Inflammatory macrophage treated with lipopolysaccharide for 1 hour (primary cell): ENCODE measurements at places on chromosomes 5 and 9.

- DNase-seq, result no peak
Measured at GRCh38 chr9:126723807-126724172, 81.0 kb upstream of the ZBTB43 start.

DNA sequence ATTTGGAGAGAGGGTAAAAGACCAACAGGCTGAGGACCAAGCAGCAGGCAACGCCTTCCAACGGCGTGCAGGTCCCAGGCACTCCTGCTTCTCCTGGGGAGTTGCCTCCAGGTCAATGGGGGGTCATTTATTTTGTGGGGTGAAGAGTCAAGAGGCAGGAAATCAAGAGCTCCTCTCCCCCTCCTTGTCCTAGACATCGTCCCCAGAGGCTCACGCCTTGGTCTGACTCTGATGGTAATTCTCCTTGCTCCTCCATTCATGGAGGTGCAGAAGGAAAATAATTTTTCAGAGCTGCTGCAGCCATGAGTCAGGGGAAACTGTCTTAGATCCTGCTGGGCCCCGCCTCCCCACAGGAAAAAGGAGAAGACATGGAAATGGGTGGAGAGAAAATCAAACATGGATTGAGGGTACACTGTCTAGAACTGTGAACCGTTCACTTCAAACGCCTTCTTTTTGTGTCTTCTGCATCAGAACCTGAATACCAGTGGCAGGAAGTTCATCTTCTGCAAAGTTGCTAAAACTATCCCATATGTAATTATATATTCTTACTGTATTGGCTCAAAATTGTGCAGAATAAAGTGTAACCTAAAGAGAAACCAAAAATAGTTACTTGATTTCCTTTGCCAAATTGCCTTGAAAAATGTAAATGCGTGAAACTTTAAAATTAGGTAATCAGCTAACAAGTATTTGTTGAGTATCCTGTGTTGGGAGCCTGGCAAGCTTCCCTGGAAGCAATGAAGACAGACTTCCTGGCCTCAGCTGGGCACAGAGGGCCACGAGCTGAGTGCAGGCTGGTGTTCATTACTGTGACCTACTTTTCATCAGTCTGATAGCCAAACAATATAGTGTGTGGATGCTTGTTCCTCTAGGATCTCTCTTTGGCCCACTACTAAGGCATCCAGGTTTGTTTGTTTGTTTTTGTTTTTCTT lies 142.0 kb downstream of the CMYA5 start:
- DNase-seq, result no peak

GRCh38 chr9:105881654-105882349 lies 187.5 kb downstream of the TMEM38B start:
- DNase-seq, result peak; percentile 81

DNA sequence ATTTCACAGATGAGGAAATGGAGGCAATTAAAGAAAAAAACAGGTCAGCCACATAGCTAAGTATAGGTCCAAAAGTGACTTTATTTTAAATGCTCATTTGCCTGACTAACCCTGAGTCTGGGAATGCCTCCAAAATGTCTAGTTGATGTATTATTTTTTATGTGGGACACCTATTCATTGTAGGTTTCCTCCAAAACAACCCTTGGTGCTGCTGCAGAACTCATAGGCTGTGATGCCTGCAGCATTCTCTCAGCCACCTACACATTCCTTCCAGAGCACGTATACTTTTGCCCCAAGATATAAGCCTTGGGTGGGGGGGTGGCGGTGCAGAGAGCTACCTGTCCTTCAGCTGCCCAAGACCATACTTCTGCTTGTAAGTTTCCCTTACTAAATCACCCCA lies 77.4 kb downstream of the MSX2 start:
- no peak for DNase-seq

DNA sequence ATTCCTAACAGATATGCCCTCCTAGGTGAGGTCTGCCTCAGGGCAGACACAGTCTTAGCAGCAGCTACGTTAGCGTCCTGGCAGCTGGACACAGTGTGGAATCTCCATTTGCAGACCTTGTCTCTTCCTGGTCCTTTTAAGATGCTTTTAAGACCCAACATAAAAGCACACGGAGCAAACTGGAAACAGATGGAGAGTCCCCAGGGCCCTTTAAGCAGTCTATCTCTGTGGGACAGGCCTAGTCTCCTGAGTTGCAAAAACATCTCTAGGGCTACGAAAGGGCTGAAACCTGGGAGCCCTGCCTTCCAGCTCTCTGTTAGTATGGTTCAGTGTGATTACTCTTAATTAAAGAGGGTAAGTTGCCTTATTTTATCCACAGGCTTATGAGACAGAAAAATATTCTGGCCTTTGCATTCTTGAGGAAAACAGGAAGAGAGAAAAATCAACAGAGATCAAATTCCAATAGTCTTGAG lies 66.0 kb upstream of the GNA14 start:
- no peak for DNase-seq

DNA sequence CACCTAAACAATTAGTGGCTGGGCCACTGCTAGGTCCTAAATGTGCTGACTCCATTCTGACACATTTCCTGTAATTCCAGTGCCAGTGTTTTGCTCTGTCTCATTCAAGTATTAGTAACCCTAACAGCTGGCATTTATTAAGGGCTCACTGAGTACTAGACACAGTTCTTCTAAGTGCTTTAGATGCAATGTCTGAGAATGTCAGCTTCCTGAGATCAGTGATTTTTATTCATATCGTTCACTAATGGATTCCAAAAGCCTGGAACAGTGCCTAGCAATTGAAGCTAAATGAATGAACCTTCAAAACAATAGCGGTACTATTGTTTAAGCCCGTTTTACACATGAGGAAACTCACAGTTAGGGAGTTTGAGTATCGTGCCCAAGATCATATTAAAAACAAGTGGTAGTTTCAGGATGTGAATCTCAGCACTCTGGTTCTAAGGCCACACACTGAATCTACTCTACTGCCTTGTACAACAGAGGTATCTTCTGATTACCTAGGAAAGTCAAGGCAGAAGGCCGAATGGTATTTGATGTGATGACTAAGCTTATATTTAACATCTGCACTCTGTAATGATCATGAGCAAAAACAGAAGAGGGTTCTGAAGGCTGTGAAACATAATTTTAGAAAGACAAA lies 304.0 kb downstream of the PJA2 start:
- DNase-seq, result no peak

DNA sequence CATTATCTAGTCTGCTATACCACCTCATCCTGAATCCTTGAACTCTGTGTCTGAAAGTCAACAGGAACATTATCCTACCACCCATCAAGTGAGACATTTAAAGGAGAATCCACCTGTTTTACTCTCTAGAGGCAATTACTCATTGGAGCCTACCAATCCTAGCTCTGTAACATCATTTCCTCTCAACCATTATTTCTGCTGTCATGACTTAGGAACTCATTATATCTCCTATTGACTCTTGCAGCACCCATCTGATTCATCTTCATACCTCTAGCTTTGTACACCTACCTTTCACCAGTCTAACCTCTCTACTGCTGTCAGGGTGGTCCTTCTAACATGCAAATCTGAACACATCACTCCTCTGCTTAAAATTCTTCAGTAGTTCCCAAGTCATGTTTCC lies 481.5 kb downstream of the NFIB start:
- no peak for DNase-seq

DNA sequence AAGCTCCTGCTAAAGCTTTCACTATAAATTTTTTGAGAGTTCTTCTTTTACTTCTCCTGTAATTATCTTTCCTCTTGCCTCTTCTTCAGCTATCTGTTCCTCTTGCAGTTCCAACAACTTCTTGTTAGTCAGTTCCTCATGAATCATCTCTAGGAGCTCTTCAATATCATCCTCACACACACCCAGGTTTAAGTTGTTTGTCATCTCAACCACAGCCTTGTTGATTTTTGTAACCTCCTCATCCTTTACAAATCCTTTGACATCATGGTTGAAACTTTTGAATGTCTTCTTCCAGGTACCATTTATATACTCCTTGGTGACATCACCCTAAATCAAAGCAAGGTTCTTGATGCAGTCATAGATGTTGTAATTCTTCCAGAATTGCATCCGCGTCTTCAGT lies 106.3 kb upstream of the MAMDC2 start:
- DNase-seq, result peak; percentile 20

GRCh38 chr5:145945620-145946111 lies 9.3 kb downstream of the SH3RF2 start:
- no peak for DNase-seq

DNA sequence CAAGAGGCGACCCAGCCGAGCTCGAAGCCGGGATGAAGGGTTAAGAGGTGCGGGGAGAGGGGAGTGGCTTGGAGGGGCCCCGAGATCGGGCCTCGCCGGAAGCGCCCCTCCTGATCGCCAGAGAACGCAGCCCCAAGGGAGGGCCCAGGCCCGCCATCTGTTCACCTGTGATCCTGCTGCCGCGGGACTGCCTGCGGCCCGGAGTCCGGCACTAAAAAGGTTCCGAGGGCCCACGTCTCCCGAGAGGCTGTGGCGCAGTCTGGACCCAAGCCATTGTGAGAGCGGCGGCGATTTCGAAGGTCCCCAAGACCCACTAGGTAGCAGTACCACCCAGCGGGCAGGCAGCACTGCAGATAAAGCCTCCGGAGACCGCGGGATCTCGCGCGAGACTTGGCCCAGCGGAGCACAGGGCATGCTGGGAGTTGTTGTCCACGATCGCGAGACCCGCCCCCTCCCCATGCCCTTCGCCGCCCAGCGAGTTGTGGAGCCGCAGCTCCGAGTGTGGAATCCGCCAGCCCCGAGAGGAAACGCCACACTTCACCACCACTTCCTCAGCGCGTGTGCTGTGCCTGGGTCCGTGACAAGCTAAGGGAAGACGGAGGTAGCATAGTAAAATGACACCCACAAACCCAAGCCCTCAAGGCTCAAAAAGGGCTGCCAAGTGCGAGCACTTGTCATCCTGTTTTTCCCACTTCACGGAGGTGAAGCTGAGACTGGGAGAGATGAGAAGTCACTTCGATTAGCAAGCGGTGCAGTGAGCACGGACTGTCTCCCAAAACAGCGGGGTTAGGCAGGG lies at the start of gene KIAA1191:
KIAA1191 (minus strand) TSS at position 328 of the 796 bp plus-strand sequence. CDS start 2,256 bp downstream, outside the sequence.
- peak; percentile 90 for DNase-seq

GRCh38 chr5:37816331-37816730 lies 23.5 kb downstream of the GDNF start:
- DNase-seq, result no peak

DNA sequence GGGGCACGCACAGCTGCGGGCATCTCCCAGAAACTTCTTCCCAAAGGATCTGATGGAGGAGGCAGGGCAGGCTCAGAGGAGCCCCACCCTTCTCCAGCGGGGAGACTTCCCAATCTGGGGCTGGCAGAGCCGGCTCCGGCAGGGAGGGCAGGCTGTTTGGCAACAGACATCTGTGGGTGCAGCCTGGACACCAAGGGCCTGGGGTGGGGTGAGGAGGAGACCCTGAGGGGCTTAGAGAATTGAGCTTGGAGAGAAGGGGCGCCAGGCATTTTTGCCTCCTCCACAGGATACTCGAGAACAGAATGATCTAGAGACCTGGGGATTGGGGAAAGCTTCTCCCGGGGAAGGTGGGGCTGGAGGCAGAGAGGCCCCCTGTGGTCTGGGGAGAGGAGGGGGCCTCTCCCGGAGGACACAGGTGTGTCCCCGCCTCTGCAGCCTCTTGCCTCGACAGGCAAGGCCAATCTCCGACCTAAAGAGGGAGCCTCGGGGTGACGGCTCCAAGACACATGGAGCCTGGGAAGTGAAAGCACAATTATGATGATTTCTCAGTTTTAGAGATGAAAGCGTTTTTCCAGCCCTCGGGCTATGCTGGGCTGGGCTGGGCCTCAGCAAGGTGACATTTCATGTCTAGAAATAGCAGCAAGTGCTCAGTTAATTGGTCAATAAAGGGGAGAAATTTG lies 8.4 kb downstream of the LHX3 start:
- DNase-seq, result no peak

DNA sequence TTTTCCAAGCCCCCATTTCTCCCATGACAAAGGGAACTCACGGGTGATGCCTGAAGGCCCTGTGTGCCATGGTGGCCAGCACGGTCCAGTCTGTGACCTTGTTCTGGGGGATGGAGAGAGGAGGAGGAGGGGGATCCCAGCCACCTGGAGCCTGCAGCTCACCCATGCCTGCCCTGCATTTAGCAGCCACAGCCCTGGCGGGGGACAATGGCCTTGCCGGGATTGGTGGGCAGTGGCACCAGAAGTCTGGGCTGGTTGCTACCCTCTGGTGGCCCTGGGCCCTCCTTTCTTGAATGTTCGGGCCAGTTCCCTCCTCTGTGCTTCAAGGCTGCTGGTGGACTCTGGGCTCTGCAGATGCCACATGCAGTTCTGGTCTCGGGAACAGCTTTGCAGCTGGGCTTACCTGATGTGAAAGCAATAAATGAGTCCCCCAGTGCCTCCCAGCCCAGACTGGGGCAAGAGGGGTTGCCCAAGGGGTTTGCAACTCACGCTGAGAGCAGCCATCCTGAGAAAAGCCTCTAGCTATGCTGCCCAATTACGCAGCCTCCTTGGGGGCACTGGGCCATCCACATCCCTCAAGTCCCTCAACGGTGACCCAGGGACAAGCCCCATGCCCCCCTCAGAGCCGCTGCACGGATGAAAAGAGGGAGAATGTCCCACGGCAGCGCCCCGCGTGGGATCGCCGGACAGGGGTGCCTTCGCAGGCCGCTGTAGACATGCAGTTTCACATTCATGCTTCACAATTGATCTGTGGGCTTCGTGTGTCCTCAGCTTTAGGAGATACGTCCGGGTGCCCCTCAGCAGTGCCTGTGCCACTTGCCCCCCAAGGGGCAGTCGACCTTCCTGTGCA lies 49.2 kb upstream of the FCN1 start:
- no peak for DNase-seq

GRCh38 chr5:115977096-115977495 lies 14.8 kb downstream of the LVRN start:
- no peak for DNase-seq

DNA sequence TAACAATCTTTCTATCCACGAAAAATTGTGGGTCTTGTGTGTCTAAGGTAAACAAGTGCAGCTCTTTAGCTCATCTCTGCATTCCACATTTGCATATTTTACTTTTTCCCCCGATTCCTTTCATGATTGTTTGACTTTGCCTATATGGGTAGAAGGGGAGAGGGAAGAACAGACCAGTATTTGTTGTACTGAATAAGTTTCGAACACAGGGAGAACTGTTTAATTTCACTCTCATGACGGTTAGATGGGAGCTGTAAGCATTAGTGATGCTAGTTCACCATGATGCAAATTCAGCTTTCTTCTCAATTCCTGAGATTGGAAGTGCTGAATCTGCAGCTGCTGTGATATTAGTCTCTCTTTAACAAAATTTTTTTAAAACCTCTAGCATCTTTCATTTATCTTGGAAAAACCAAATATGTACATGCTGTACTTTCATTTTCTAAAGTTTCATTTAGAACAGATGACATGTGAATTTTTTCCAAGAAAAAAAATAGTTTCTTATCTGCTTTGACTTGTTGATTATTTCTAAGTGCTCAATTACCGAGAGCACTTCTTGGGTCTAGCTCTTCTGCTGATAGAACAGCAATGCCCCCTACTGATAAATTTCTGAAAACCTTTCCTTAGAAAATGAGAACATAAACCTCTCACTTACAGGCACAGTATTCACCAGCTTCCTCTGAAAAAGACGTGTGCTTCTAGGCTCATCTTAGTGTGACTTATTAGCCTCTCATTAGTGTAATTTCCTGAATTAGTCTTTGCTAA lies 149.5 kb downstream of the BAAT start:
- DNase-seq, result no peak

DNA sequence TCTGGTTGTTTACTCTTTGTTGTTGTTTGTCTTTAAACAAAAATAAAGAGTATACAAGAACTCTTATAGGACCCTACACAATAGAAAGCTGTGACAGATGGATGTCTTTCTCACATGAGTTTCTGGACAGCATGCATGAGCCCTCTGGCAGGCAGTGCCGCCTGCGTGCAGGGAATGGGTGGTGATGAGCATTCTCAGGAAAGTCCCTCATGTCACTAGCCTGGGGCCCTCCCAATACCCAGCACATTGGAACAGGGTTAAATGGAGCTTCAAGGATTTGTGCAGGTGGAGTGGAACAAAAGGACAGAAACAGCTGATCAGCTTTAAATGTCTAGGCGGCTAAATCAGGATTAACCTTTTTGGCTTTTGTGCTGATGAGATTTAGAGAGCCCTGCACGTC lies 181.0 kb upstream of the CD180 start:
- no peak for DNase-seq
